ENCODE measurements at places on chromosomes 2 and 18.

DNA sequence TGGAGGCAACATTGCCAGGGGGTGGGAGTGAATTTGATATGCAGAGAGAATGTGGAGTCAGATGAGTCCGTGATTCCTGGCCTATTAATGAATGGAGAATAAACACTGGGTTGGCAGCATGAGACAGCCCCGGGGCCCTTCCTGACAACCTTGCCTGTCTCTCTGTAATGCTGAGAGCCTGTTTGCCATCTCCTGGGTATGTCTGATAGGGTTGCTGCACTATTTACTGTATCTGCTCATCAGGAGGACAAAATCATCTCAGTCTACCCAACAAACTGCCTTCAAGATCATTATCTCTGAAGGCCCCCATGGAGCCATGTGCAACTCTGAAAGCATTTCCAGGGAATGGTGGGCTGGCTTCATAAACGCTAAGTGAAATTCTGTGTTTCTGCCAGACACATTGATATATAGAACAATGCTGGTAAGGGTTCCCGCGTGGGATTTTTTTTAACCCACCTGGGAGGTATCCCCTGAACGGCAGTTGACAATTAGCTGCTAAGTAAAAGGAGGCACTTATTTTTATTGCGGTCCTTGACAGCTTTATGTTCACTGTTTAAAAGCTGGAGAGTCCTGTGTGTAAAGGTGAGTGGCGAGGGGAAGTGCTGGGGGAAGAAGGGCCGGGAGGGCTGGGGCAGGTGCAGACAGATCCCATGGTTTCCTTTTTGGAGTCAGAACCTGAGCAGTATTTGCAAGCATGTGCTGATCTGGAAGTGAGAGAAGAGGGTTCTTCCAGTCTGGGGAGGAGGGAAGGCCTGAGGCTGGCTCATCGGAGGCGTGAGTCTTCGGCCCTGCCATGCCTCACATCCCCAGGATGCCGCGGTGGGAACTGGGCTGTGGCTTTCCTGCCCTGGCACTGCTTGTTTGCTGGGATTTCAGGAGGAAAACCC is 64.8 kb downstream of the ARHGAP25 start:
- DNase-seq, result no peak

- DNase-seq, result no peak
Measured at GRCh38 chr2:161170377-161170776, 10.1 kb downstream of the TANK start.

DNA sequence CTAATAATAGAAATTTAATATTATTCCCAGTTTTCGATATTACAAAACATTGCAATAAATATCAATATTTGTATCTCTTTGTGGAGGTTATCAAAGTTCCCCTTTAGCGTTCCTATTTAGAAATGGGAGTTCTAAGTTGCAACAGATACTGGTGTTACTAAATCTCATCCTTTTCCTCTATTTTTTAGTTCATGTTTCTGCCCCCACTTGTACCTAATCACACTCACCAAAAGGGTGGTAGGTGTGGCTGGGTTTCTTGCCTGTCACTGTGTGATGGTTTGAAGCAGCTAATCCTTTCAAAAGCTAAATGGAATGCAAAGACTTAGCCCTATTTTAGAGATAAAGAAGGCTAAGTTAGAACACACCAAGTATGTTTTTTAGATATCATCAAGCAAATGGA is 997.9 kb downstream of the TSN start:
- DNase-seq, result no peak

- DNase-seq, result no peak
Measured at GRCh38 chr18:75049455-75049789, 159.5 kb downstream of the PTGR3 start.

DNA sequence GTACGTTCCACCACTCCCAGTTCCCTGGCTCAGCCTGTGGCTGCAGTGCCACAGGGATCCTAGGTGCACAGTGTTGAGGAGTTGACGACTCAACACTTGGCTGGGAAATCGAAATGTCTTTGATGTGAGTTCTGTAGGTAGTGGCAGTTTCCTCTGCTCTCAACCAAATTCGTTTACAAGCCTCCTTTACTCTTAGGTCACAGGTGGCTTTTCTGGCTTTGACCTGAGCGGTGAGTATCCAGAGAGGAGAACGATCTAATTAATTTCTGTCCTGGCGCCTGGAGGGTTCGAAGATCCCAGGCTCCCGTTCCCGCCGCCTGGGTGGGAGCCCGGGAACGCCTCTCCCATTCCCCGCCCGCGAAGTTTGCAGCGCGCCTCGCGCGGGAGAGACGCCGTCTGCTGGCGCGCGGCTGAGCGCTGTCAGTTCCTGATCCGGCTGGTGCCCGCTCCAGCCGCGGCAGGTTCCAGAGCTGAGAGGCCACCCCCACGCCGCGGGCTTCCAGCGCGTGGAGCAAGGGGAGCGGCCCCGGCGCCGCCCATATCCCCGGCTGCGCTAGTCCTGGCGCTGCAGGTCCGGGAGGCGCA is at the start of gene LAMA3:
Gene LAMA3, plus strand, starts transcription at position 423 of the 585 bp plus-strand sequence. CDS start 231 bp downstream, outside the sequence.
- DNase-seq, result peak; percentile 67

DNA sequence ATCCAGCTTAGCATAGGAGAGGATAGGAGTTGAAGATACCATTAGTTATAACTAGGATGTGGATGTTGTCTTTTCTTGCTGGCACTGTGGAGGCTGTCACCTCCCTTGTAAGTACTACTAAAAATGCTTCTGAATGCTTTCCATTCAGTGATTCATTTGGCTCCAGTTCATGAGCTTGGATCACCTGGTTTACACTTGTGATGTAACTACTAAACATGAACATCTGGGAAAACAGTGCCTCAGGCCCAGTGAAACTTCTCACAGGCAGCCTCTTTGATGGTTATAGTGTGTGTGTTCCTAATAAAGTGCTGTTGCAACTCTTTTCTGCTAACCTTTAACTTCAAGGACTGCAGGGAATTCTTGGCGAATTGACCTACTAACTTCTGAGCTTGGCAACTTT is 13.0 kb upstream of the SLC9A2 start:
- DNase-seq, result no peak

DNA sequence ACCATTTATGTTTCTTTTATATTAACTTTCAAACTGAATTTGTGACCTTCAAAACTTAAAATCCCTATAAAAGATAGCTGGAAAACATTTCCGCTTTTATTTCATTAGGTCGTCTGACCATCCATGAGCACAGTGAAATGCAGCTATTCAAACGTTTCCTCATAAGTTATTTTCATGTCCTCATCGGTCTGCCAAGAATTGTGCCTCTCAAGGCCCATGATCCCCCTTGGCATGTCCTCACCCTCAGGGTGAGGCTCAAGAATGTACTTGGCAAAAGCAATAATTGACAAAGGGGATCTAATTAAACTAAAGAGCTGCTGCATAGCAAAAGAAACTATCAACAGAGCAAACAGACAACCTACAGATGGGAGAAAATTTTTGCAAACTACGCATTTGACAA is 12.4 kb downstream of the SLC66A2 start:
- no peak for DNase-seq

DNA sequence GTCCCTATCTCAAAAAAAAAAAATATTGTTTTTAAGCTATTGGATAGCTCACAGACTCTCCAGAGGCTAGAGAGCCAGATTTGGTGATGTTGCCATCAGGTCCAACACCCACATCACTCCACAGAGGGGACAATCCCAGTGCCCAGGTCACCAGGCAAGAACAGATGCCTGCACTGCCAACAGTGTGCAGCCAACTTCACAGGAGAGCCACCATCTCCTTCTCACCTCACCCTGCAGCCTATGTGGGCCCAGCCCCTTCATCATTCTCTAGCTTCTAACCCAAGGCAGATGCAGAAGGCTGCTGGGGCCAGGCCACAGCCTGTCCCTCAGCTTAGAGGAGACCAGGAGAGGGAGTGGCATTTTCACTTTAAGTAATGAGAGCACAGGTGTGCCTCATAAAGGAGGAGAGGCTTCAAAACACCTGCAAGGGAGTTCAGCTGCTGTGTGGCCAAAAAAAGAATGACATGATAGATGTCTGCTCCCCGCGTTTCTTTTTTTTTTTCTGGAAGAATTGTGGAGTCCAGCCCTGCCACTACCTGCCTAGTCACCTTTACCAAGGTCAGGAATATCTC is 98.0 kb upstream of the ZSWIM2 start:
- no peak for DNase-seq

DNA sequence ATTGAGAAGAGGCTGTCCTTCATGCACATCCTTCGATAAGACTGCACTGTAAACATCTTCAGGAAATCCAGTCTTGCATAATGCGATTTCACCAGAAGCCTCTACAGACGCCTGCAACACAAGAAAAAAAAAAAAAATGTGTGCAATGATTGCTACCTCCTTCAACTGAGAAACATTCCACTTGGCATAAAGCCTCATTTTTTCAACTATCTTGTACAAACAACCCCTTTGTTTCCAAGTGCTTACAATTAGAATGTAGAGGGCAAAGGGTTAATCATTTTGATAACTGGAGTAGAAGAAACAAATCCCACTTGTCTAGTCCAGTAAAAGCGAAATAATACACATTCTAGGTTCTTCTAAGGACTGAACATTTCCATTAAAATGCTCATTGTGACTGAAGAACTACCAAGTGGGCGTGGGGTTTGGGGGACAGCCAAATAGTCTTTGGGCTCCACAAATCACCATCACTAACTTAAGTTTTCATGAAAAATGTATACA is 29.2 kb downstream of the CDH2 start:
- DNase-seq, result no peak

GRCh38 chr18:76952747-76953146 is 130.4 kb downstream of the ZNF236 start:
- no peak for DNase-seq

DNA sequence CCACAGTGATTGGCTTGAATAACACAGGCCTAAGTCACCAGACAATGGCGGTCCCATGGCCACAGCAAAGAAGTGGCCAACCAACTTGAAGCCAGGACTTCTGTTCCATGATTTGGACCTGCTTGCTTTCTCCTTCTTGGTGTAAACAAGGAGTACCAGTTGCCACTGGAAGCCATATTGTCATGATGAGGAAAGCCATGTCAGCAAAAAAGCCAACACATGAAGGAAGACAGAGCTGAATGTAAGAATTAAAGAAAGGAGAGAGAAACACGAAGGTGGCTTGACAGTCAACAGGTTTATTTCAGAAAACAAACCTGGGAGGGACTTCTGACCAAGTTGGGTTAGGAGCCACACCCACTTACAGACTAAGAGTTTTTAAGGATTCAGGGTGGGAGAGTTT is 32.3 kb upstream of the REV1 start:
- no peak for DNase-seq

GRCh38 chr2:159106109-159106508 is 137.7 kb downstream of the TANC1 start:
- no peak for DNase-seq

DNA sequence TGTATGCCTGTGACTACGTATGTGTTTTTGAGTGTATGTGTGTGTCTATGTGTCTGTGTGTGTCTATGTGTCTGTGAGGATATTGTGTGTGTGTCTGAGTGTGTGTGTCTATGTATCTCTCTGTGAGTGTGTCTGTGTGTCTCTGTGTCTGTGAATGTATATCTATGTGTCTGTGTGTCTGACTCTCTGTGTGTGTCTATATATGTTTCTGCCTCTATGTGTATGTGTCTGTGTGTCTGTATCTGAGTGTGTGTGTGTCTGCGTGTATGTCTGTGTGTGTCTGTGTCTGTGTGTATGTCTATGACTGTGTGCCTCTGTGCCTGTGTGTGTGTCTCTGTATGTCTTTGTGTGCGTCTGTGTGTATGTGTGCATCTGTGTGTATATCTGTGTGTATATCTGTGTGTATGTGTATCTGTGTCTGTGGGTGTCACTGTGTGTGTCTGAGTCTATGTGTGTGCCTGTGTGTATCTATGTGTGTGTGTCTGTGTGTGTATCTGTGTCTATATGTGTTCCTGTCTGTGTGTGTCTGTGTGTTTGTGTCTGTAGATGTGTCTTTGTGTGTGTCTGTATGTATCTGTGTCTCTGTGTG is 172.7 kb downstream of the MYCN start:
- DNase-seq, result no peak

- no peak for DNase-seq
Measured at GRCh38 chr2:140737006-140737405, 1393.8 kb downstream of the LRP1B start.

GRCh38 chr2:60644951-60645350 is 91.5 kb upstream of the BCL11A start:
- DNase-seq, result no peak

DNA sequence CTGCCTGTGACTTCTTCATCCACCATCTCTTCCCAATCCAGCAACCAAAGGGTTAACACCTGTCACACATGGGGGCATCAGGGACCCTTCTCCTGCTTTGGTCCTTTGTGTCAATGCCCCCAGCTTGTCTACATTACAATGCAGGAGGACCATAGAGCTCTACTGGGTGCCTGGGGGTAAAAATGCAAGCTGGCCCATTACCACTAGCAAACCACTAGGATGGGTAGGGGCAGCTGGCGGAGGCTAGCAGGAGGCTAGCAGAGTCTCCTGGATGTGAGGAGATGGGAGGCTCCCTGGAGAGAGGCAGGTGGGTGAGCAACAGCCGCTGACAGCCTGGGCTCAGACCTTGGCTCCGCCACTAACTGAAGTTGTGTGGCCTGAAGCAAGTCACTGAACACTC is 153.4 kb upstream of the SKOR2 start:
- DNase-seq, result no peak

GRCh38 chr2:138209009-138209408 is 244.7 kb downstream of the HNMT start:
- no peak for DNase-seq

DNA sequence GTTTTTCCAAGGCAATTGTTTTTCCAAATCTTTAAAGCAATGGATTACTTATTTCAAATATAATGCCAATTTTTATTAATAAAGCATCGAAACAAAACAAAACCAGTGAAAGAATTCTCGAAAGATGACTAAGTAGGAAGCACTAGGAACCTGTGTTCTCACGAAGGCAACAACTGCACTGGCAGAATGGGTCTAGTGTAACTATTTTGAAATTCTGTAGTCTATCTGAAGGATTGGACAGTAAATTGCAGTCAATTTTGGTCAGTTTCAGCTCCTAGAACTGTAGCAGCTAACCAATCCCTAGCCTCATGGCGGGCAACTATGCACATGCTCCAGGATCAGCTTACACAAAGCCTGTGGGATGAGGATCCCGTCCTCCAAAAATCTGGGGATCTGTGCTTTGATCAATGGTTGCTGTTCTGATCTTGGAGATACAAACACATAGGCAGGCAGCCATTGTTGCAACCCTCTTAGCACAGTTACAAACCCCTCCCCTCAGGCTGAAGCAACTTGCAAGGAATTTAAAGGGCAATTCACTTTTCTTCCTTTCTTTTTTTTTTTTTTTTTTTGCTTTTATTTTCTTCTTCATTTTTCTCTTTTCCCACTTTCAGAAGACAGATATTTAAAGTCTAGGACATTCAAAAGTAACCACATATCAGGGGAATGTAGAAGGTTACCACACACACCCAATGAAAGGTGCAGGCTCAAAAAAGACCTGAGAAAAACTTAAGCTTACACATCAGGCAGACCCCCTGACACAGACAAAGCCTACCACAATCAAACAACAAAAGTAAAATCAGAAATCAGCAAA is 147.6 kb downstream of the THADA start:
- no peak for DNase-seq

GRCh38 chr18:11544060-11544633 is 65.2 kb upstream of the SLC35G4 start:
- no peak for DNase-seq

GRCh38 chr2:236597629-236598028 is 28.0 kb downstream of the ACKR3 start:
- no peak for DNase-seq

GRCh38 chr2:228446734-228447133 is 265.2 kb upstream of the SPHKAP start:
- no peak for DNase-seq
